ENCODE measurements at places on chromosomes 12 and 14.

DNA sequence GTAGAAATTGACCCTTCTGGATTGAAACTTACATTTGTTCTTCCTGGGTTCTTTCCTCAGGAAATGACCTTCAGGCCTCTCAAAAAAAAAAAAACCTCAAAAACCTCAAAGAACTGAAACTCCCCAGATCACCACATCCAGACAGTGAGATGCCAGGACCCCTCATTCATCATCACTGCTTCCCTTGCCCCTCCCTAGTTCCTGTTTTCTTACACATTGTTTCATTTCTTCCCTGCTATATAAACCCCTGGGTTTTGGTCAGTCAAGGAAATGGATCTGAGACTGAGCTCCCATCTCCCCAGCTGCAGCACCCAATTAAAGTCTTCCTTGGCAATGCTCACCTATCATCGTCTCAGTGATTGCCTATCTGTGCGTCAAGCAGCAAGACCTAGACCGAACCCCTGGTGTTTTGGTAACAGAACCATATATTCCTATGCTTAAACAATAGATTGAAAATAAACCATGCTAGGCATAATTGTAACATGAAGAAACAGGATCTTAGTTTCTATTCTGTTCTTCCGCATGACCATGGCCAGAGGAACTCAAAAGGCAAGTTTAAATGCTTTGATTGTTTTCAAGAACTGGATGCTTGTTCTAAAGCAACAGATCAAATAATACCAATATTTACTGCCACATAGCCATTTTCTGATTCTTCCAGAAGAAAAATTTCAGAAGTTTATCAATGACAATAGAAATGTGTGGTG is 108.0 kb upstream of the MAX start:
- DNase-seq: no peak

GRCh38 chr12:96521895-96522682 is 32.7 kb downstream of the CFAP54 start:
- no peak for DNase-seq

DNA sequence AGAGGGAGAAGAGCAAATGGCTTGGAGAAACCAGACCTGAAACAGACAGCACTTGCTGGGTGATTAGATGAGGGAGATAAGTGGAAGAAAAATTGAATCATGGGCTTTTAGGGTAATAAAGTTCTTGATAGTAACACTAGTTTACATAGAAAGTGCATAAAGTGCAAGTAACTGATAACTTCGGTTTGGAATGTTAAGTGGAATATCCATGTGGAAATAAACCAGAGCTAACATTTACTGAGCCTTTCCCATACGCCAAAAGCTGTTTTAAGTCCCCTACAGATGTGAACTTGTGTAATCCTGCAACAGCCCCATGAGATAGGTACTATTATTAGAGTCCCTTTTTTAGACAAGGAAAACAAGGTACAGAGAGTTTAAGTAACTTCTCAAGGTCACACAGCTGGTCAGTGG is 77.1 kb upstream of the NUDT4 start:
- no peak for DNase-seq

DNA sequence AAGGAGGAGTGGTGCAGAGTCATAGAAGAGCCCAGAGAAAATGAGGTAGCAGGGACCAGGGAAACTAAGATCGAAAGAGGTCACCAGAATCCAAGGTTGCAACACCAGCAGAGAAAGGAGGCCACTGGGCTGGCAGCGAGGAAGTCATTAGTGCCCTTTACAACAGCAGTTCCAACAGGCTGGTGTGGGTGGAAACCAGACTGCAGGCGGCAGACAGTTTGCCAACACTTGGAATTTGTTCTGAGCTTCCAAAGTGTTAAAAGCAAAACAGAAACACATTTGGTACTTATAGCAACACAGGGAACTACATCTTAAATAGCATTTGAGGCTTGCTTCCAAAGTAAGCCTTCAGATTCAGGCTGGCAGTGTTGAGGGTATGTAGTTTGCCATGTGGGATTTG is 95.2 kb upstream of the PWP1 start:
- no peak for DNase-seq

- DNase-seq: no peak
Observed at GRCh38 chr14:89388853-89389252, 28.2 kb downstream of the FOXN3 start.

- DNase-seq: no peak
Observed at GRCh38 chr12:128444598-128444997, 177.6 kb downstream of the TMEM132C start.

DNA sequence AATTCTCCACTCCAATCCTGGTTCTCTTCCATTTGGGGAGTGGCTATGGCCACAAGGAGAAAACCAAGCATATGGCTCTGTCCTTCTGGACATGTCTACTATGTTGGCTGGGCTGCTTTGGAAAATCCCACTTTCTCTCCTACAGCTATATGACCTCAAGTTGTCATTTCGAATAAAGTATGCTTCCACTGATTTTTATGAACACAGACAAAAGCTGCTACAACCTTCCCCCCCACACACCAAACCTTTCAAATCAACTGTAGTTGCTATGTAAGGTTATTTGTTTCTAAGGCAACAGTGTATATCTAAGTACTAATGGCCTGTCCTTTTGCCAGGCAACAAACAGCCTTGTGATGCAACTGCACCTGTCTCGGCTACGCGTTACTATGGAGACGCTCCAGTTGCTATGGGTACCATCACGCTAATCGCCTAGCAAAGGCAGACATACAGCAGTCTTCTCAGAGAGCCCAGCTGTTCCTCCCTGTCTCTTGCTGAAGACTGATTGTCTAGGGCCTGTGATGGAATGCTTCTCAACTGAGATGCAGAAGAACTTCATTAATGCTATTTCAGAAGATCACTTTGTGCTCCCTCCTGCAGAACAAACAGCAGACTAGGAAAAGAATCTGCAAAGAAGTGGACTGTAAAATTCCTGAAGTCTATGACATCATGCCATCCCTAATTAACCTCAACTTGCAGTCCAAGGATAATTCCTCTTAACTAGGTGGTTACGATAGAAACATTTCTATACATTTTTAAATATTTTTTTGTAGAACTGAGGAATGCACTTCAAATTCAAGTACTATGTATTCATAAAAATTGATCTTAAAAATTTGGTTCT is 67.6 kb downstream of the FOXN3 start:
- no peak for DNase-seq

- no peak for DNase-seq
Observed at GRCh38 chr14:71388336-71388735, 481.1 kb downstream of the PCNX1 start.

DNA sequence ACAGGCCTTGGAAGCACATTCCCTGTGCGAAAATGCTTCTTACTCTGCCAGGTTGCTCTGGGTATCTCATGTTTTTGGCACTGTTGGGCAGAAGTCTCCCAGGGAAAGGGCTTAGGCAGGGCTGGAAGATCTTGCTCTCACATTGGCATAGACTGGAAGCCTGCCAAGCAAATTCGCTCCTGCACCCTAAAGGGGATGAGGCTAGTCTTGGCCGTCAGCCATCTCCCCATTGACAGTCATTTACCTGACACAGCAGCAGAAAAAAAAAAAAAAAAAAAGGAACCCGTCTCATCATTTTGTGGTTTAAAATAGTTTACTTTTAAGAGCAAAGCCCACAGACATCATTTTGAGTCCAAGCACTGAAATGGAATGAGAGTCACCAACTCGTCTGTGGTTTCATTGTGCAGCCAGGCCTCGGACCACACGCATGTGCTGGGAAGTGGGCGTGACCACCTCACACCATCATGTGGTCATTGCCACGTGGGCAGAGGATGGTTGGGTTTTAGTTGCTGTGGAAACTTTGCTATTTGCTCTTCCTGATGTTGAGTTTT is 84.8 kb downstream of the NRXN3 start:
- DNase-seq: no peak

DNA sequence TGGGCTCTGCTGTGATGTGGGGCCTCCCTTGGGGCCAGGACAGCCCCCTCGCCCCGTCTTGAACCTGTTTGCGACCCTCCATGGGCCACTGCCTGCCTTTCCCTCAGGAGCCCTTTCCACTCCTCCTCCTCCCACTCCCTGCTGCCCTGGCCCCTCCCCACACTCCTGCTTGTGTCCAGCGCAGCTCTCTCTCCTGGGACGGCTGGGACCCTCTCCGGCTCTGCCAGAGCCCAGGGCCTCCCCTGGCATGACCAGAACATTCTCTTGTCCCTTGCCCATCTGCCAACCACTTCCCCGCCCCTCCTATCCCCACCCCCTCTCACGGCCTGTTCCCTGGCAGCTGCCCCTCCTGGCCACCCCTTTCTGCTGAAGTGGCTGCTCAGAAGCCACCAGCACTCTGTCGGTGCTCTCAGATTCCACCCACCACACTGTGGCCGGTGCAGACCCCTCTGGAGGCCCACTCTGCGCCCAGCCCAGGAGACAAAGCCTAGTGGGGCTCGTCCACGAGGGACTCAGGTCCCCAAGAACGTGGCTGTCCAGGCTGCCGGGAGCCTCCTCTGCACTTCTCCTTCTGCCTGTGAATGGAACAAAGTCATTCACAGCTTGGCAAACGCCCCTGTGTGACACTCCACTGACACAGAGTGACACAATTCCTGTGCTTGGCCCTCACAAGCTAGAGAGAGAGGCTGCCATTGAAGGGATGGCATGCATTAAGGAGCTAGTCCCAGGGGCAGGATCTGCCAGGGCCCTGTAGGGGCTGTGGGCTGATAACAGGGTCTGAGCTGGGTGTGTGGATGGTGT is 1.4 kb downstream of the ASPG start:
- DNase-seq: no peak

GRCh38 chr12:118417942-118418341 is 41.6 kb downstream of the SUDS3 start:
- DNase-seq: no peak

DNA sequence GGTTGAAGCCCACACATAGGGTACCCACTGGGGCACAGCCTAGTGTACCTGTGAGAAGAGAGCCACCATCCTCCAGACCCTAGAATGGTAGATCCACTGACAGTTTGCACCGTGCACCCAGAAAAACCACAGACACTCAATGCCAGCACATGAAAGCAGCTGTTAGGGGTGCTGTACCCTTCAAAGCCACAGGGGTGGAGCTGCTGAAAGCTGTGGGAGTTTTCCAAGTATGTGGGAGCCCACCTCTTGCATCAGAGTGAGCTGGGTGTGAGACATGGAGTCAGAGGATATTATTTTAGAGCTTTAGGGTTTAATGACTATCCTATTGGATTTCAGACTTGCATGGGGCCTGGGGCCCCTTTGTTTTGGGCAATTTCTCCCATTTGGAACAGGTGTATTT is 30.5 kb downstream of the TSPAN19 start:
- no peak for DNase-seq

GRCh38 chr14:90632451-90632850 is 183.8 kb downstream of the TTC7B start:
- no peak for DNase-seq

- no peak for DNase-seq
Observed at GRCh38 chr12:5615760-5616159, 183.9 kb downstream of the NTF3 start.

GRCh38 chr14:94052199-94052598 is 26.1 kb downstream of the OTUB2 start:
- no peak for DNase-seq

GRCh38 chr14:93042968-93043940 is 72.5 kb downstream of the ITPK1 start:
- no peak for DNase-seq

DNA sequence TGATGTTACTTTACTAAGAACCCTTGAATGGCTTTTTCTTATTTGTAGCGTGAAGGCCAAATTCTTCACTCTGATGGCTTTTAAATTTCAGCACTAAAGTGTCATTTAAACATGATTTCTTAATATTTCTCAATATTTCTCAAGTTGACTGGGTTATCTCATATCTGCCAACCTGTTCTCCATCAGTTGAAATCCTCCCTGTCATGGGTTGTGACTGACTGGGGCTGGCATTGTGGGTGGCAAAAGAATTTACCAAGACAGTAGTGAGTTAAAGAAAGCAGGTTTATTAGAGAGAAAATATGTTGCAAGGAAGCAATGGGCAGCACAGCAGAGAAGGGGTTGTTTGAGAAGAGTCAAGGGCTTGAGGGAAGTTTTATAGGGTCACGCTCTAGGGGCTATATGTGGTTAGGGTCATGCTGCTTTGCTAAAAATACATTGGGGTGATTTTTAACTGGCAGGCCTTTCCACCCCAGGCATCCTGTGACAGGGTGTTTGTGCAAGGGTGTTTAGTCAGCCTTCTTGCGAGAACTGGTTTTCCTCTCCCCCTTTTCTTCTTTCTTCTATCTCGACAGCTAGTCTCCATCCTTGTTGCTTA is 232.8 kb upstream of the SEL1L start:
- DNase-seq: no peak

- DNase-seq: no peak
Observed at GRCh38 chr12:4278329-4279197, 5.0 kb downstream of the CCND2 start.

- no peak for DNase-seq
Observed at GRCh38 chr12:56878010-56878339, 56.2 kb downstream of the SDR9C7 start.

Measured in naive thymus-derived CD8-positive, alpha-beta T cell (primary cell).